GM13977 (cell line): ENCODE measurements at places on chromosomes 6 and 20.

- no peak for DNase-seq
These were observed 77.0 kb downstream of the RNF144B start for GRCh38 chr6:18464176-18464575.

GRCh38 chr20:354298-354977, 7.5 kb downstream of the NRSN2 start:
- DNase-seq, result peak; percentile 91

- DNase-seq, result no peak
These were observed 361.1 kb downstream of the ZFAND3 start for GRCh38 chr6:38180586-38180985.

- no peak for DNase-seq
These were observed 62.1 kb downstream of the NOL4L start for GRCh38 chr20:32522776-32523612.

DNA sequence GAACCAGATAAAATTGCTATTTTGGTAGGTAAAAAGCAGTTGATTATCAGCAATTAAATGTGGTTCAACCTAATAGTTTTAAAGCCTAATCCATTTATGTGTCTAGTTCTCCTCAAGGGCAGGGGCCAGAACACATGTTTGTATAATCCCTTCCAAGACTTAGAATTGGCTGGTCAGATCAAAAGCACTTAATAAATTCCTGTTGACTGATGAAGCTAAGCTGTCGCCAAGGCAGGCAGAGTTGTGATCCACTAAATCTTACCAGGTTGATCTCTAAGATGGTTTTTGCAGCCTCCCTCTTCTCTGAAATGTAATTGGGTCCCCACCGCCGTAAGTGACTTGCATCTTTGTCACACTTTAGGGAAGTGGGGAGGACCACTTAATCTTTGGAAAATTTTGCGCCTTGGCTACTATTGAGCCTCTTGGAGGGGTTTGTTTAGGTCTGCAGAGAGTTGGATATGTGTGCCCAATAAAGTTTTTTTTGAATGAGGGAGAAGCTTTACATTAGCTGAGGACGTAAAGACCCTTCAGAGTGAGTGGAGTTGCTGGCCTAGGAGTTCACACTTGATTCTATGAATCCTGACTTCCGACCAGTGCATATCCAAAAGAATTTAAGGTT, 65.9 kb downstream of the PHF20 start:
- DNase-seq, result no peak

DNA sequence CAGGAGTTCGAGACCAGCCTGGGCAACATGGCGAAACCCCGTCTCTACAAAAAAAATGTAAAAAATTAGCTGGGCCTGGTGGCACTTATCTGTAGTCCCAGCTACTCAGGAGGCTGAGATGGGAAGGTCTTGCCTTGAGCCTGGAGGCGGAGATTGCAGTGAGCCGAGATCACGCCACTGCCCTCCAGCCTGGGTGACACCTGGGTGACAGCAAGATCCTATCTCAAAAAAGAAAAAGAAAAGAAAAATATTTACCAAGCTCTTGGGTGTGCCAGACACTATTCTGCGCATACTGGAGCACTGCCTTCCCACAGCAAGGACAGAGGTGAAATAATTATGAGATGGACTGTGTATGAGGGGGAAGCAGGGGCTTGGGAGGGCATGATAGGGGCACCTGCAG, 19.6 kb downstream of the POFUT1 start:
- no peak for DNase-seq

- no peak for DNase-seq
These were observed 42.6 kb upstream of the PXDC1 start for GRCh38 chr6:3794092-3794491.

DNA sequence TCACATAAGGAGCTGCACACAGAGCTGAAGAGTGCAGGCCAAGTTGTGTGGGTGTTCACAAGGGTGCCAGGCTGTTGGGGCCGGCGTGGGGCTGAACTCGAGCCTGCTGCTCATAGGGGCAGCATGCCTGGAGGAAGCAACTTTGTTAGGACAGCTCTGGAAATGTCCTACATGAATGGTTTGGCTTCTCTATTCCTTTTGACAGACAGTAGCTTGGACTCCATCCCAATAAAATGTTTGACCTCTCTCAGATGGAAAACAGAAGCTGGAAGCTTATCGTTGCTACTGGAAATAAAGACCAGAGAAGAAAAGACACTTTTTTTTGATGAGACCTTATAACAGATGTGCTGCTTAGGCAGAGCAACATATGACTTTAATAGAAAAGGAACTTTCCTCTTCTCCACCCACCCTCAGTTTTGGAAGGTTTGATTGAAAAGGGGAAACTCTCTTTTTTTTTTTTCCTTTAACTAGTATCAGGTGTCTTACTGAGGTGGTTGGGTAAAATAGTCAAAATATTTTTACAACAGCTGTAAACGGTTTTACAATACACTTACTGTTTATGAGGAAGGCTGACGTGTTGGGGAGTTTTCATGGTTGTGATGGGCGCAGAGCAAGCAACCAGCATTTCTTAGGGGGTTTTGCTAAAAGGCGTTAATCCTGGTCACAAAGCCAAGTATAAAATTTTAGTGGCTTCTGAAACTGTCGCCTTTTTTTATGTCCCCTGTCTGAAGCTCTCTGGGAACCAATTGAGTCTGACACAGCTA, 80.7 kb upstream of the EEF1E1 start:
- no peak for DNase-seq

DNA sequence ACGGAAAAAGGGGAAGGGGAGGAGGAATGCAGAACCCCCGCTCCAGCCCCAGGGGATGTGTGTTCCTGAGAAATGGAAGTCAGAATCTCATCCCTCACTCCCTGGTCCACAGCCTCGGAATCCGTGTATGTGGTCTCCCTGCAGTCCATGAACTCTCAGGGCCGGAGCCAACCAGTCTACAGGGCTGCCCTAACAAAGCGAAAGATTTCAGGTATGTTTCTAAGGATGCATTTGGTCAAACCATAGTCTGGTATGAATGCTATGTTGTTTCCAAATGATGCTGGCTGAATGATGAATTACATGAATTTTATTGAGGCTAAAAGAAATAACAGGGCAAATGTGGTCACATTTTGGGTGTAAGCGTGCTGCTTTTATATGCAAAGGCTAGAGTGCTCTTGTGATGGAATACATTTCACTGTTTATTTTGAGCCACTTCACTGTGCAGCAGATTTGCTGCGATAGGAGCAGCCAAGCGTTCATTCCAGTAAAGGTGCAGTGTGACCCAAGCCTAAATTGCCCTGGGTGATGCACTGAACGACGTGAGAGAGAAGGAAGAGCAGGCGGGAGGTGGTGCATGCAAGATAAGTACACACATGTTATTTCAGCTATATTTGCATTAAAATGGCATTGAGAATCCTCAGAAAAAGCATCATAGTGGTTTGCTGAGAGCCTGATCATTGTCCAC, 52.4 kb downstream of the FNDC1 start:
- no peak for DNase-seq

- no peak for DNase-seq
These were observed 504.2 kb upstream of the ID4 start for GRCh38 chr6:19332806-19333460.

GRCh38 chr6:119078376-119079282, at the start of gene FAM184A:
Gene FAM184A (minus strand): TSS chr6:119078664. CDS start chr6:119078299, 365 bp downstream.
- peak; percentile 67 for DNase-seq

DNA sequence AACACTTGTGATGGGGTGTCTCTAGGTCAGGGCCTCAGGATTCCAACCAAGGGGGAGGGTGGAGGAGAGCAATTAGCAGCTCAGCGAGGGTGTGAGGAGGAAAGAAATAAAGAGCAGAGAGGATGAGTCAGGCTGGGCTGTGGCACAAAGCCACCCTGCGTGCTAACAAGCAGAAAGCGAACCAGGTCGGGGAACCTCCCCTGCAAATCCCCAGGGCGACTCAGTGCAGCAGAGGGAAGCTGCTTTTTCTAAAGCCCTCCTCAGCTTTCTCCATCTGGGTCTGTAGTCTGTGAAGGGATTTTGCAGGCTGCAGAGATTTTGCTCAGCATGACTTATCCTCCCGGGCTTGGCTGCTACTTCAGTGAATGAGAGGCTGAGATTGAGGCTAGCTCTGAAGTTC, 6.6 kb upstream of the SPO11 start:
- no peak for DNase-seq

- DNase-seq, result no peak
These were observed 7.1 kb downstream of the TRIM26 start for GRCh38 chr6:30206152-30206551.

DNA sequence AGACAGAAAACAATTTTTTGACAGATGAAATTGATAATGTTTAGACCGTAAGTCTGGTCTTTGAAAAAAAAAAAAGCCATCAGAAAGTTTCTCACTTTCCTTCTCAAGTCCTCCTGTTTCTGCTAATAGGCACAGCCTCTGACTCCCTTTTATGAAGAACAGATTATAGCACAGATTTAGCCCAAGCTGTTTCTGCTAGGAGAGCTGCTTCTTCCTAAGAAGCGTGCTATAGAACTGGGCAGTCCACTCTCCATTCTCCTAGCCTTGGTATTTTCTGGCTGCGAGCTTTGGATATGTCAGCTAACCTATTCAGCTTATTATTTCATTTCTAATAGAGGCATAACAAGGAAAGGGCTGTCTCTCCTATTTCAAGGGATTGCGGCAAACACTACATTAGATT, 112.5 kb downstream of the SGK1 start:
- DNase-seq, result no peak

DNA sequence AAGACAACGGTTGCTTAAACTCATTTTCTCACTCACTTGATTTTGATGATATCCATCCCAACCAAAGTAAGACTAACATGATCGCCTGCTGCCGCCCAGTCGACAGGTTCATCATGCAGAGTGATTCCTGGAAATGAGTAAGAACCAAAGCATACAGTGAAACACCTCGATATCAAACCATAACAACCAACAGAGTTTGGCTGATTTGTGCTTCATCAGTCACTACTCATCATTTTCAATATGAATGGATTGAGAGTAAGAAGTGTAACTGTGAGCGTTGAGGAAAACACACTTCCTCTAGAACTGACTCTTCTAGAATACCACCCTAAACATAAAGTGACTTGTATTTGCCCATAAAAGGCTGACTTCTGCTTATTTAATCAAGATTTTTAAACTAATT, 29.2 kb upstream of the ALDH8A1 start:
- DNase-seq, result peak; percentile 27

GRCh38 chr20:12961725-12962124, 47.0 kb upstream of the SPTLC3 start:
- no peak for DNase-seq

DNA sequence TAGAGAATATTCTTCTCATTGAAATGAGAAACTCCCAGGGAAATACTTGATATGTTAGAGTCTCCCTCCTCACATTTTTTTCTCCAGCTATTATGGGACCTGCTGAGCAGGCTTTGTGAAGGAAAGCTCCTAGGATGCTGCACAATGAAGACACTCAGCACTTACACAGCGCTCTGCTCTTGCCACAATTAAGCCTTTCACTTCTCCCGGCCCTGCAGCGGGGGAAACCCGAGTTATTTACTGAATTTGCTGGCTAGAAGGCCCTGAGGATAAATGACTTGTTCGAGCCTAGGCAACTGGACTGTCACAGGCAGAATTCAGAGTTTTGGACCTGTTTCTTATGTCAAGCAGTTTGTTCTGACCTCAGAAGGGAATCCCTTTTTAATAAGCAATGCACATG, 102.0 kb downstream of the MAP3K7 start:
- DNase-seq, result no peak
